CD14-positive monocyte (primary cell): ENCODE measurements at places on chromosomes 6 and 20. TPM values are rescaled to one million over a fixed set of nuclear protein-coding genes. Genes with fewer than 3 reads are reported as not detected.

The MTFR2 gene
- 0.22 and 0.79 TPM in 2 replicates for polyA plus RNA-seq

The SGK2 gene
- polyA plus RNA-seq: not detected

The LY6G5C gene
- polyA plus RNA-seq: 5.8 TPM

DNA sequence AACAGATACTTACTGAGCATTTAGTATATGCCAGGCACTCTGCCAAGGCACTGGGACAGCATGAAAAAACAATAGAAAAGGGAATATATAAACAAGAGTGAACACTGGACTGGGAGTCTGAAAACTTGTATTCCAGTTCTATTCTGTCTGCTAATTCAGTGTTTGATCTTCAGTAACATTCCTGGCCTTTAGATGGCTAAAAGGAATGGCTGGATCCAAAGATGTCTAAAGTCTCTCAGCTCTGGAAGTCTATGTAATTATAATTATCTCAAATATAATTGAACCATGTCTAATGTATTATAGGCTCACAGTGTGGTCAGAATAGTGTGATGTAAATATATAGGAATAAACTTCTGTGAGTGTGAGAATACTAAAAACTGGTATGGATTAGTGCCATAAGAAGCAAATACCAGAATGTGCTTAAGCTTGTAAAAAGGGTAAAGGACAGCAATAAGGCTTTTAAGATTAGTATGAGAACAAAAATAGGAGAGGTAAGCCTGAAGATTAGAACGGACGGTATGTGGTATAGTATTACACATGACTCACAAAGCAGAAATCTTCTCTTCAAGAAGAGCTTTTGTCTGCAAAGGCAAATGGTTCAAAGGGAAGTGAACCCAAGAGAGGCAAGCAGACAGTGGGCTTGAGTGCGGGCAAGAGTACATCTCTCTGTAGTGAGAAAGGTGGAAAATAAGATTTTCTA lies 68.5 kb downstream of the TMEM200A start:
- DNase-seq: no peak

- DNase-seq: no peak
Measured at GRCh38 chr20:40744818-40745175, 55.8 kb upstream of the MAFB start.

GRCh38 chr6:14671261-14671681 lies 553.7 kb downstream of the CD83 start:
- no peak for DNase-seq

DNA sequence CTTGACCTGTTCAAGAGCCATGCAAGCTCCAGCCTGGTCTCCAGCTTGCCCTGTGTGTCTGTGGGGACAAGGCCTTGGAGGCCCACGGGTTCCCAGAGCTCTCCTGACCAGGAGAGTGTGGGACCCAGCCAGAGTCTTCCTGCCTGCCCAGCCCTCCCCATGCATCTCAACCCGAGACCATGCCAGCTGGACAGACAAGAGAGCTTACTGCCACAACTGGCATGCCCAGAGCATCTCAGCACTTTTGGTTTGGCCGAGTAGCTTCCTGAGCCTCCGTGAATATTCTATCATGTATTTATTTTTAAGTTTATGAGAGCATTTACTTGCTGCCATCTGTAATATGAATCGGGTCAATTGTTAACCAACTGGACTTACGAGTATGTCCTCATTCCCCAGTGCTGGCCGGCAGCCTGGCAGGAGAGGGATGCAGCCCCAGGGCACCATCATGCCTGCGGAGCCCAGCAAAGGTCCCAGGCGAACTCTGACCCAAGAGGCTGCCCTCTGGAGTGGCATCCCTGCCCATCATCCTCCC lies 14.9 kb downstream of the IP6K3 start:
- no peak for DNase-seq

DNA sequence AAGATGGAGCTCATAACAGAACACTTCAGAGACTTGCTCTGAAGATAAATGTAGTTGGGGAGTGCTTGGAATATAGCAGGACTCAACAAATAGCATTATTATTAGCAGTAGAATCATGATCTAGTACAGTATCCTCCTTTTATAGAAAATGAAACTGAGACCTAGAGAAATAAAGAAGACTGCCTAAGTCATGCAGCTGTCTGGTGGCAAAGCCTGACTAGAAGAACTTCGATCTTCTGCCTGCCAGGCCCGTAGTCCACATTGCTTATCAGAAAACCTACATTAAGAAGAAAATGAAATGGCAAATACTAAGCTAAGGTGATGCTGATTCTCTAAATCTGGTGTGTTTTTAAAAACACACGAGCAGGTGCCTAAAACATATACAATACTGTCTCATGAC lies 46.4 kb upstream of the DST start:
- no peak for DNase-seq

DNA sequence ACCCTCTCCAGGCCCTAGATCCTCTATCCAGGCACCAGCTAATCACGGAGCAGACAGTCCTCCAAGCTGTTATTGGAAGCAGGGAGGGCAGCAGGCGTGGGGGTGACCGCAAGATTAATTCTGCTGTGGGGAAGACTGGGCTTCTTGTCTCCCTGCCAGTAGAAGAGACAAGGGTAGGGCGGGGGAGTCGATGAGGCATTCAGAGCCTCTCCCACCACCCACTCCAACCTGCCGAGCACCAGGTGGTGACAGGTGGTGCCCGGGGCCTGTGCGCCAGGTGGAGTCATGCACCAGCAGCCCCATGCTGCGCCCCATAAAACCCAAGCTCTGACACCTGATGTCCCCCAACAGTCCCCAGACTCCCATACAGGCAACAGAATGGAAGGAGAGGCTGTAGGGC lies 89.6 kb downstream of the CDH22 start:
- DNase-seq: no peak

The MYLK2 gene
- not detected for polyA plus RNA-seq

The TAF4 gene
- 0.99 TPM for polyA plus RNA-seq

The LSM14B gene
- 1.4 TPM for polyA plus RNA-seq

GRCh38 chr6:15843764-15844163 lies 180.9 kb upstream of the DTNBP1 start:
- no peak for DNase-seq

GRCh38 chr20:14193443-14193842 lies 144.0 kb downstream of the FLRT3 start:
- no peak for DNase-seq

The NMBR gene
- not detected in 2 replicates for polyA plus RNA-seq

The DEFB126 gene
- not detected for polyA plus RNA-seq

DNA sequence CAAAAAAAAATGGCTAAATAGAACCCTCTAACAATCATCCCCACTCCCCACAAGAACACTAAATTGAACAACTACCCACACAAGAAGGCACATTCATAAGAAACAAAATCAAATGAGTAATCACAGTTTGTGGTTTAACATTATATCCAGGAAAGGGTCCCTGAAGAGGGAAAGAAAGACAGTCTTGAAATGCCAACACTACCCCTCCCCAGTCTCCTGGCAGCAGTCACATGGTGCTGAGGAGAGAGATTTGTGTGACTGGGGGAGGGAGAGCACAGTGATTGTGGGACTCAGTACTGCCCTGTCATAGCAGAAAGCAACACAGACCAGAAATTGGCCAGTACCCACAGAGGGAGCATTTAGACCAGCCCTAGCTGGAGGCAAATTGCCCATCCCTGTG lies 443.7 kb upstream of the BTBD3 start:
- no peak for DNase-seq

DNA sequence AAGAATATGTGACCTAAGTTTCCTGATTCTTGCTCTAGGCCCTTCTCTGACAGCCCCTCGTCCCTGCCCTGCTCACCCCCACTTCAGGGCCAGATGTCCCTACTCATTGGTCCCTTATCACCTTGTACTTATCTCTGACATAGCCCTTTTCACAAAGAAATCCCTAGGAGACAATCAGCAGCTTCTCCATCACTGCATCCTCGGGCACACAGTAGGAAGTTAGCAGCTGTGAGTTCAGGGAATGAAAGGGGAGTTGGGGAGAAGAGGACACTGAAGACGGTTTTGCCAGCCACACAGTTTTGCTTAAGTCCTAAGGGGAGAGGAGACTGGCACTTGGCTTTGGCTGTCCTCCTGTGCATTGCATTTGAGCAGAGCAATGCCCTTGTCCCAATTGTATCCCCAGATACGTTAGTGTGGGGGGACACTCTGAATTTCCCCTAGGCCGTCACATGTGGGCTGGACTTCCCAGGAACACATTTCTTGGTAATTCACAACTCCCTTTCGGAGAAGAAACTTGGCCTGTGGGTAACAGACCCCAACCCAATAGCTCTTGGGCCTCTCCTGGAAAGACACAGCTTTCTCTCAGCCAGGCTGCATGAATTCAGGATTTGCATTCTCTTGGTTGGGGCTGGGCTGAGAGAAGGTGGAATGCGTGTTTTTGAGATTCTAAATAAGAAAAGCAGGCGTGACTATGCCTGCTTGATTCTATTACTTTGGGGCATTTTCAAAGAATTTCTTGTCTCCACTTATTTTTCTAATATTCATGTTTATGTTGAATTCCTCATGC lies 177.6 kb downstream of the UST start:
- DNase-seq: no peak

DNA sequence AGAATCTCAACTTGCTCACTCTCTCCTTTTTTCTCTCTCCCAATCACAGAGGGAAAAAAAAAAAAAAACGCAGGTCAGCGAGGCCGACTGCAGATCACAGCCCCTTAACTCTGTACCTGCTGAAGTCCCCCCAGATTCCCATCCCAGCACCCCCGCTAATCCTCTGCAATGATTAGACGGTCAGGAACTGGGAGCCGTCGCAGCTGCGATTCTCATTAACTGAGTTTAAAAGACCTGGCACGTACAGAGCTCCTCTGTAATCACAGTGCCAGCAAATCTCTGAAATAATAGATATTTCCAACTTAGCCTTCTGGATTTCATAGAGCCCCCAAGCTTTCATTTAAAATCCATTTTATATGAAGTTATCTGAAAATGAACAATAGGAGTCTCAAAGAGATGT lies 84.4 kb downstream of the ANKRD60 start:
- no peak for DNase-seq

The MROH8 gene
- 0.52 TPM for polyA plus RNA-seq

The SLC35B3 gene
- polyA plus RNA-seq: 14.0 TPM

GRCh38 chr6:43772681-43773049 lies 2.7 kb downstream of the VEGFA start:
- DNase-seq: no peak

DNA sequence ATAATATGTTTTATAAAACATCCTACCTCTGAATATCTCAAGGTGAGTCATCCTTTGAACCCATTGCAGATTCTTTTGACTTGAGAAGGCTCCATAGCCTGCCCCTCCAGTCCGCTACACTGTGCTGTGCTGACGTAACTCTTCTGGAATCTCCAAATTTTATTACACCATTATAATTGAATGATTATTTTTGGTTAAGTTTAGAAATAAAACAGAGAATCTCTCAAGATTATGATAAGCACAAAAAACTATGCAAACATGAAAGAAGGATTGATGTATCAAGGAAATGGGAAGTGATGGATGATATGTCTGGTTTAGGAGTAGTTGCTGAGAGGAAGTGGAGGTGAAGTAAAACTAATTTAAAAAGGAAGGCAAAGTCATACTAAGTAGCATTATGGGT lies 1021.3 kb downstream of the HACE1 start:
- no peak for DNase-seq

- DNase-seq: no peak
Measured at GRCh38 chr6:125753218-125753936, 3.9 kb downstream of the HEY2 start.

The PDE7B gene
- polyA plus RNA-seq: 0.37 TPM

GRCh38 chr6:118198746-118199145 lies 291.7 kb downstream of the SLC35F1 start:
- no peak for DNase-seq

GRCh38 chr6:1536526-1537429 lies 72.9 kb upstream of the FOXC1 start:
- DNase-seq: no peak

- no peak for DNase-seq
Measured at GRCh38 chr6:168920289-168920688, 333.4 kb downstream of the THBS2 start.

GRCh38 chr6:63640062-63640461 lies 4.5 kb downstream of the PHF3 start:
- no peak for DNase-seq
